NB4 (cell line): ENCODE measurements at places on chromosomes 1 and 21.

- DNase-seq = no peak
These were observed 8.0 kb downstream of the OSBPL9 start for GRCh38 chr1:51624855-51625254.

DNA sequence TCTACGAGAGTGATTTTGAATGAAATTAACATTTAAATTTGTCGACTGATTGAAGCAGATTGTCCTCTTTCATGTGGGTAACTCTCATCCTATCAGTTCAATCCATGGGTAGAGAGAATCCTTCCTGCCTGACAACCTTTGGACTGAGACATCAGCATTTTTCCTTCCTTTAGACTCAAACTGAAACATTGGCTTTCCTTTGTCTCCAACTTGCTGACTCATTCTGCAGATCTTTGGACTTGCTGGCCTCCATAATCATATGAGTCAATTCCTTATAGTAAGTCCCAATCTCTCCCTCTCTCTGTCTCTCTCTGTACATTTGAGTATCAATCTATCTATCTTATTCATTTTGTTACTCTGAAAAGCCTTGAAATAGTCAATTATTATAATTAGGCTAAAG is 416.7 kb downstream of the LRRIQ3 start:
- DNase-seq = no peak

GRCh38 chr1:160171354-160171753 is 19.0 kb upstream of the CASQ1 start:
- no peak for DNase-seq

DNA sequence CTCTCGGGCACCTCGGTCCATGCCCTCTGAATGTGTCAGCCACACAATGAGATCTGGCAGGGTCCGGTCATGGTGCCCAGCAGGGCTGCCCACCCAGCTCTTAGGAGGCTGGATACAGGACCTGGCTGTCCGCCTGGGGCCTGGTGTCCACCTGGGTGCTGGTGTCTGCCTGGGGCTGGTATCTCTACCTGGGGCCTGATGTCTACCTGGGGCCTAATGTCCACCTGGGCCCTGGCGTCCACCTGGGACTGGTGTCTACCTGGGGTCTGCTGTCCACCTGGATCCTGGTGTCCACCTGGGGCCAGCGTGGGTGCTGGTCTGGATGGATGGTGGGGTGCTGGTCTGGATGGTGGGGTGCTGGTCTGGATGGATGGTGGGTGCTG is 45.1 kb upstream of the ACTRT2 start:
- no peak for DNase-seq

- DNase-seq = no peak
These were observed 29.1 kb upstream of the SCCPDH start for GRCh38 chr1:246695136-246695535.

GRCh38 chr1:103144681-103145080 is 36.4 kb upstream of the COL11A1 start:
- no peak for DNase-seq

- DNase-seq = no peak
These were observed 234.0 kb downstream of the NPHP4 start for GRCh38 chr1:5758000-5758858.
